HTR-8/SVneo (cell line): ENCODE measurements at places on chromosomes 5 and 9.

- DNase-seq = no peak
Observed at GRCh38 chr9:122948313-122948712, 7.5 kb downstream of the RABGAP1 start.

- peak; percentile 1 for DNase-seq
Observed at GRCh38 chr9:74025402-74025925, 471.7 kb upstream of the RORB start.

DNA sequence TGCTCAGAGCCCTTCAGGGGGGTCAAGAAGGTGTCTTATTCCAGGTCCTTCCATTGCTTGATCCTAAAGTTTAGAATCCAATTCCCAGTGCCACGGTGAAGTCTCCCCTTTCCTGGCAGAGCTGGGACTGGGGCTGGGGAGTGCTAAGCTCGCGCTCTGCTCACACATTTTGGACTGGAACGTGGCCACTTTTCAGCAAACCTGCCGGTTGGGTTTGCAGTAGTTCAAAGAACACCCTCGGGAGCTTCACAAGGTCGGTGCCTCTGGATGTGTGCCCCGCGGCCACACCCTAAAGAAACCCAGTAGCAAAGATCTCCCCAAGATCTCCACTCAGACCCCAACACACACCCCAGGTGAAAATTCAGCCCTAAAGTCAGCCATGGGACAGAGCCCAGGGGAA is at the start of gene C9orf152:
C9orf152 (minus strand) TSS at position 129 of the 400 bp plus-strand sequence. CDS start 580 bp downstream, outside the sequence.
- no peak for DNase-seq

DNA sequence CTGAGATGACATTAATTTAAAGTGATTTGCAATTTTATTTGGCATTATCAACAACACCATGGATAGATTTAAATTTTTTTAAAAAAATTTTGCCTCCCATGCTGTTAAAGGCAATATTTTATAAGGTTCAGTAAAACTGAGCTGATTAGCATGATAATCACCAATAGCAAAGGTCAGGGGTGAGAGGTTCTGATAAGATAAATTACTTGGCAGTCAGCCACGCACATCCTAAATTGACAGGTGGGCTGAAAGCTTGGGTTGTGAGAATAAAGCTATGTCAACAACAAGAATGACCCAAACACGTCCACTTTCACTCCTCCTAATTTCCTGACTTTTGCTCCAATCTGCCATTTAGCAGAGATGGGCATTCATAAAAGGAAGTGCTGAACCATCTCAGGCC is 127.1 kb downstream of the LHFPL2 start:
- no peak for DNase-seq

DNA sequence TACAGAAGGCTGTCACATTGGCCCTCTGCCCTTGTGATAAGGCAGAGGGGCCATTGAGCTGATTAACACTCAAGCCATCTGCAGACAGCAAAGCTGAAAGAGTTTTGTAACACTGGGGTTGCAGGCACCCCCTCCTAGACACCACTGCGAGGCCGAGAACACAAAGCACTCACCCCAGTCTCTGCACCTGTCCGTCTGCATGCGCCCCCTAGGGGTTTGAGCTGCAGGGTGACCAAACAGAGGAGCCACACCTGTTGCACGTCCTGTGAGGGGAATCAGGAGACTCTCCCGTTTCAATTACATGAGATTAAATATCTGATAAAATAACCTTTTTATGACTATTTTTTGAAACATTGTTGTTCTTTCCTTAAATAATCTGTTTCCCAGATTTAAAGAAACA is 1180.4 kb downstream of the CDH9 start:
- no peak for DNase-seq

DNA sequence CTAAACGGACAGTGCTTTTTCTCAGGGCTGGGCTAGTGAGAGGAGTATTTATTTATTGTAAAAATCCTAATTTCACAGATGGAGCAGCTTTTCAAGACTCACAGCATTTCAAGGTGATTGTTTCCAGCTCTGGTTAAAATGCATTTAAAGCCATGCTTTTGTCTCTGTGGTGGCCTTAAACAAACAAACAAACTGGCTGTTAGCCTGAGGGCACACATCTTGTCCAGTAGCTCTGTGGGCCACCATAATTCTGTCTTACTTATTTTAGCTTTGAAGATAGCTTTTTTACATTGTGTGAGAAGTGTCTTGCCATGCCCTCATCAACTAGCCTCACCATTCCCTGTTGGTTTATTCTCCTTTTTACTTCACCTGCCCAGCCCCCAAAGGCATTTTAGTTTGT is 218.2 kb downstream of the PSAT1 start:
- DNase-seq = no peak

- DNase-seq = no peak
Observed at GRCh38 chr5:113054899-113055298, 78.3 kb downstream of the DCP2 start.

DNA sequence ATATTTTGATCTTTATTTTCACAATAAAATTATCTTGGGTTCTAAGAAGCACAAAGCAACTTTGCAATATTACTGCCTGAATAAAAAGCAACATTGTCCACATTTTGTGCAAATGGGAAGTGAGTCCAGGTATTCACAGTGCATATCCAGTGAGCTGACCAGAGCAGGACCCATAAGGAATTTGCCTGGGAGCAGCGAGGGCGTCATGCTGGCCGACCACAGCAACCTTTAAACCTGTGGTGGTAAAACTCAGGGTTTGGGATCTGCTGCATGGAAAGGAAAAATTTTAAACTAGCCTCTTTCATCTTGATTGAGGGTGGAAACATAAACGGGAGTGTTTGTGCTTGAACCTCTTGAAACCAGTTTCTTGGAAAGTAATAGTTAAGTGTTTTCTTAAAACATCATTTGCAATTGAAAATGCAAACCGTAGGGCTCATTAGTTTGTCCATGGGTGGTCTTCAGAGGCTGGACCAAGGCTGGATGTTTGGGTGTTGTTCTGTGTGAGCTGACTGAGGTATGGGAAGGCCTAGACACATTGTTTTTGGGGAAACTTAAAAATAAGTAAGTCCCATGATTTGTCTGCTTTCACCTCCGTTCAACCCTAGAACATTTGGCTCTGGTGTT is 85.0 kb upstream of the ANKH start:
- DNase-seq = no peak

DNA sequence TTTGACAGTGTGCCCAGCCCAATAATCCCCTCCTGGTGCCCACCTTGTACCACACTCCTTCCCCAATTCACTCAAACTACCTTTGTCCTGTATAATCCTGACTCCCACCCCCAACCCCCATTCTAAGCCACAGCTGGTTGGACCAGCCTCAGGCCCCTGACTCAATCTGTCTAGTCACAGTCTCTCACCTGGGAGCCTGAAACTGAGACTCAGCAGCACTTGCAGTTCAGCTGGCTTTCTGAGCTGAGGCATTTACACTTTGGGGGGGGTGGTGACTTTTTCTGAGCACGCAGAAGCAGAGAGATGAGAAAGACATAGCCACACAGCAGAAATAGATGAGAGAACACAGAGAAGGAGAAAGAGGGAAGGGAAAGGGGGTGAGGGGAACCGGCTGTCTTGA is 247.3 kb downstream of the MAN2A1 start:
- no peak for DNase-seq

DNA sequence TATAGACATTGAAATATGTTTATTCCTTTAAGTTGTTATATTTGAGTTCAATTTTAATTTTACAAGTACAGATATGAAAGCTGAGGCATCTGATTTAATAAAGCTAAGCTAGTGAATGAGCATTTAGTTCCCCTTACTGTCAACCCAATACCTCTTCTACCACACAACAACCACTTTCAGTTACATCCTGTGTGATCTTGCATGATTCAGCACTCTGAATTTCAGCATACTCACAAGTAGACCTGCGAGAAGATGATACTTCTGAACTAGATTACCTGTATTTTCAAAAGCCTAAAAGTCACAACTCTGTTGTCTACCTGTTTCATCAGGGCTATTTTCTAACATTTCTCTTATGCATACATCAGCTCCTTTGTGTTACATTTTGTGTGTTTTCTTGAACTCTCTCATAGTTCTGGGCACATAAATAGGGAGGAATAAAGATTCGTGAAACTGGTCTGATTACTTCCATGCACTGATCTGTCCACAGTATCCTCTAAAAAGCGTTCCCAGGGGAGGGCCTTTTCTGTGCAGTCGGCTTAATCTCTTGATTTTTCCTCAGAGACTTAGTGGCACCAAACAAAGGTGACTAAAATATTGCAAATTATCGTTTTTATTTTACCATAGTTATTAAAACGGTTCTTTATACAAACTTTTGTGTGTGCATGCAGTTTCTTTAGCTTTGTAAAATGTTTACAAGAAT is 2025.5 kb upstream of the NUDT12 start:
- DNase-seq = no peak

DNA sequence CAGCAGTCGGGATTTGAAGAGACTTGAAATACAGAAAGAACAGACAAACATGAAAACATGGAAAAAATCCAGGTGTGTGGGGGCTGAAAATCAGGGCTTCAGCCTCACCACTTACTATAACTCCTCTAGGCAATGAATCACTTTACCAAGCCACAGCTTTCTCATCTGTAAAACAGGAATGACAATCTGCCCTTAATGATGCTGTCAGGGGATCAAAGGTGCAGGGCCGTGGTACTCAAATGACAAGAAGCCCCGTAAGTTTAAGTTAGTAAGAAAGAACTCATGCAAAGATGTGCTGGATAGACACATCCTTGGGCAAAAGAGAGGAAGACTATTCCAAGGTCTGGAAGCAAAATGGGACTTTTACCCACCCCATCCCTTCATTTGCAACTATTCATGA is 34.7 kb downstream of the FBXW2 start:
- no peak for DNase-seq

- DNase-seq = no peak
Observed at GRCh38 chr5:126054577-126055347, 368.4 kb upstream of the GRAMD2B start.

DNA sequence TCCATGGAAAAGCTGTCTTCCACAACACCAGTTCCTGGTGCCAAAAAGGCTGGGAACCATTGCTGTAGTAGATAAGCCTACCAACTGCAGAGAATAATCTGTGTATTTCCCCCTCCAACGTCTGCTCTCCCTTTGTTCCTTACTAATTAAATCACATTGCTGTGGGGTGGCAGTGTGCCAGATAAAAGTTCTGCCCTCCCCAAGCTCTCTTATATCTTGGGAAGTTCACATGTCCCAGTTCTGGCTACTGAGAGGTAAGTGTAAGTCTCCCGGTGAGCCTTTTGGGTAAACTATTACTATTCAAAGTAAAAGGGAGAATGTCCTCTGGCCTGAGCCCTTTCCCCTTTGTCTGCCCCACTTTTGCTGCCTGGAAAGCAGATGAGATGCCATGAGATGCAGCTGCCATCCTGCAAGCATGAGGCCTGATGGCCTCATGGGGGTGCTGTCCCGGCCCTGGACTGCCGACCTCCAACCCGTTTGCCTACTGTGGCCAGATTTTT is 14.7 kb downstream of the ENC1 start:
- no peak for DNase-seq

DNA sequence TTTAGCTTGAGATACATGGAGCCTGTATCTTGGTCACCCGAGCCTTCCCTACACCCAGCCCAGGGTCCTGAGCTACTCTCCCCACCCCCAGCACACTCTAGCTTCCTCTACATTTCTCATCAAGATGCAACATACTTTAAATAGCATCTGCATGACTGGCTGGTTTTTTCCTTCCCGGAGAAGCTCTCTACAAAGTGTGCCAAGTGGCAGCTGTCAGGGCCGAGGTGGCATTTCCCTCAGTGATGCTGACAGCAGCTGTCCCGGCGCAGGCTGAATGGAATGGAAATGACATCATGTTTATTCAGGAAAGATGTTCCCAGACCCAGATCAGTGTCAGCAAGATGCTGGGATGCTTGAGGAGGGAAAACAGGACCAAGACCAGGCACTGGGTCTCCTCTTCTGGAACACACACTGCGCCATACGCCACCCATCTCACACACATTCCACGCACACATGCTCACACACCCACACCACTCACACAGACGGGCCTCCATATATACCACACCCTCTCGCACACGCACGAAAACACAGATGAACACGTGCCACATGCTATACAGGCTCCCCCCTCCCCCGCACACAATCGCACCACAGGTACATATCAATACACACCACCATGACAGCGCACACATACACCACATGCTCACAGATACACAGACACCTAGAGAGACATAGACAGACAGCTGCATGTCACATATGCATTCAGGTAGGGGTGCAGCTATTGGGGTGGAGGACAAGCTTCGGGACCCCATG is 67.8 kb downstream of the LHX2 start:
- peak; percentile 78 for DNase-seq

DNA sequence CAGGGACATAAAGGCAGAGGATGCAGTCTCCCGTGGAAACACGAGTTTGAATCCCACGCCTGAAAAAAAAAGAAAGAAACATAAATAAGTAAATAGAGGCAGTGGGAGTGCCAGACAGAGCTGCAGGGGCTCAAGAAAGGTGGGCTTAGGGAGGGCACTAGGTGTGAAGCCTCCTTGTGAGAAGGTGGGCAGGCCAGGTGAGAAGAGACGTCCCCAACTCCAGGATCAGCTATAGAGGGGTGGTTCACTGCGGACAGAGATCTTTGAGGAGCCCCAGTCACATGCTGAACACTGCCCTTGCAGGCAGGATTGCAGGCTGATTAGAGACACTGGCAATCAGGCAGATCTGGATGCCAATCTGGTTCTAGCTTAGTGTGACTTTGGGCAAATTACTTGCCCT is 172.1 kb downstream of the RGS3 start:
- DNase-seq = no peak

DNA sequence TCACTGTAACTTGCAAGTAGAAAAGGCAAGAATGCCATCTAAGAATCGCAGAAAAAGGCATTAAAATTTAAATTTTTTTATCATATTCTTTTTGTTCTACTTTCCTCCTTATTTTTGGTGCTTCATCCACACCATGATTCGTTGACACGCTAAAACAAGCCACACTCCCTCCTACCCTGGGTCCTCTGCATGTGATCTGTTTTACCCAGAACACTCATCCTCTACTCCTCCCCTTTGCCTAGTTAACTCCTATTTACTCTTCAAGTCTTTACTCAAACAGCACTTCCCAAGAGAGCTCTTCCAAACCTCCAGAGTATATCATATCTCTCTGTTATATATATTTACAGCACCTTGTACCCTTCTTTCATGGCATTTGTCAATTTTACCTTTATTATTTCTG is 61.4 kb upstream of the SRP19 start:
- DNase-seq = no peak

- DNase-seq = no peak
Observed at GRCh38 chr9:13586587-13587374, 307.3 kb upstream of the MPDZ start.

DNA sequence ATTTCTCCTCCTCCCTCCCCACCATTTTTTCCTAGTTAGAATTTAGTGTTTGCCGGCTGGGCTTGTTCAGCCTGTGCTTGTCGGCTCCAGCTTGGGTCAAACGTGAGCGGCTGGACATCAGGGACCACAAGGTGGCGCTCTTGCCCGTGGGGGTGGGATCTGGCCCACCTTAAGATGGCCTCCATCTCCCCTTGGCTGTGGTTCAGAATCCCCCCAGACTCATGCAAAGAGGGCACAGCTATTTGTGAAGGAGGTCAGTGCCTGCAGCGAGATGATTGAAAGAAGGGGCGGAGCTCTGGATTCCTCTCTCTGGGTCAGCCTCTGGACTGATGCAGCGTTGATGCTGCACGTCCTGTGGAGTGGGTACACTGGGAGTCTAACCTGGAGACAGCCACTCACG is 283.3 kb upstream of the TUT7 start:
- DNase-seq = no peak
